ENCODE measurements at places on chromosomes 7 and 10. TPM values are rescaled to one million over a fixed set of nuclear protein-coding genes. Genes with fewer than 3 reads are reported as not detected.

DNA sequence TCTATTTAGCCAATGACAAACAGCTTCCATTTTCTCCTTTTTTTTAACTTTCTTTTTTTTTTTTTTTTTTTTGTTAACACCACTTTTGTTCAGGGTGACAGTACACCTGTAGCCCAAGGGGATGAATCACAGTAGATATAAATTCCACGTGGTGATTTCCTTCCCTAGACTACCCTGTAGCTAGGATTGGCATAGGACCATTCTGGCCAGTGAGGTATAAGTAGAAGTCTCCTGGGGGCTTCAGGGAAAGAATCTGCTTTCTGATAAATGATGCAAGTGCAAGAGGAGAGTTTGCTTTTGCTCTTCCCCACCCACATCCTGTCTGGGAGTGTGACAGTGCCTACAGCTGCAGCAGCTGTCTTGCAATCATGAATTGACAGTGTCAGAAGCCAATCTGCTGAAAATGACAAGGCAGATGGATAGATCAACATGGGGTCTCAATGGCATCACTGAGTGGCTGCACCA is 63.2 kb upstream of the TOMM7 start:
- H3K27ac ChIP-seq = no peak overlapping the region
- no peak for DNase-seq
- no peaks in the 10 kb centered on the region for H3K36me3 ChIP-seq
- H3K4me1 ChIP-seq = no peaks in the 10 kb centered on the region
- H3K27me3 ChIP-seq = no peaks in the 10 kb centered on the region
- H3K4me3 ChIP-seq = no peak overlapping the region

DNA sequence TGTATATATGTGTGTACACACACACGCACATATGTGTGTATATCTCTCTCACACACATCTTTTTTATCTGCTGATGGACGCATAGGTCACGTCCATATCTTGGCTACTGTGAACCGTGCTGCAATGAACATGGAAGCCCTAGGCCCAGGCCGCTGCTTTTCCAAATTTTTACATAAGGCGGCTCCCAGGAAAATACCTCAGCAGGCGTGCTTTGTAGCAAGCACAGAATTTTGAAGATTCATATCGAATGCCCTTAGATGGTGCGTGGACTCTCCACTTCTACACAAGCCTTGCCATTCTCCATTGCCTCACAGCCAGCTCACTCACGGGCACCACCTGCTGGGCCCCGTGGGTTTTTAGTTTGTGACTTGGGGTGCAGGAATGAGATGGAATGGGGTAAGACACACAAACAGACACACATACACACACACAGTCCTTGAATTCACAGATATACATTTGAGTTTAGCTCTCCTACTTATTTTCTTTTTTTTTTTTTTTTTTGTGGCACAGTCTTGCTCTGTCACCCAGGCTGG is 57.9 kb upstream of the RNF32 start:
- no peak overlapping the region for H3K27ac ChIP-seq
- DNase-seq = no peak
- H3K4me3 ChIP-seq = no peak overlapping the region
- H3K27me3 ChIP-seq = no peaks in the 10 kb centered on the region
- no peaks in the 10 kb centered on the region for H3K4me1 ChIP-seq
- no peaks in the 10 kb centered on the region for H3K36me3 ChIP-seq

The METTL27 gene
- total RNA-seq = 4.8 TPM

The ZCWPW1 gene
- not detected for total RNA-seq

The OPN1SW gene
- not detected for total RNA-seq

All from stomach (tissue), 19 donors.